ENCODE measurements at places on chromosomes 11 and 22.
A peak's percentile ranks its signal among the peaks of the same experiment; 100 is the strongest.

DNA sequence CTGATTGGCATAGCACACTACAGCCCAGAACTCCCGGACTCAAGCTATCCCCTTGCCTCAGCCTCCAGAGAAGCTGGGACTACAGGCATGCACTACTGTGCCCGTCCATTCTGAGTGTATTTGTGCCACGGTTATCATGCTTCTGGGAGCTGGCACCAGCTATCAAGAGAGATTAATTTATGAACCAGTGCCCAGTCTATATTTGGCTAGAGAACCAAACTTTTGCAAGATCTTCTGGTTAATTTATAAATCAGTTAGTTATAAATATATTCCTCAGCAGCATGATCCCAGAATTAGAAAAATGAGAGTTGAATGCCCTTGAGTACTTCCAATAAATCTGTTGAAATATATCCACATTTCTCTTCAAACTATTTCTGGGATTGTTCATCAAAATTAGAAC is 67.5 kb upstream of the OR5AN1 start:
- no peak for DNase-seq

GRCh38 chr22:19644314-19645223 is 69.7 kb upstream of the SEPTIN5 start:
- DNase-seq = no peak

GRCh38 chr22:27801202-27801615 is 347 bp downstream of the MN1 start:
- DNase-seq = peak; percentile 81

GRCh38 chr11:69781241-69781640 is 6.1 kb upstream of the FGF4 start:
- DNase-seq = no peak

DNA sequence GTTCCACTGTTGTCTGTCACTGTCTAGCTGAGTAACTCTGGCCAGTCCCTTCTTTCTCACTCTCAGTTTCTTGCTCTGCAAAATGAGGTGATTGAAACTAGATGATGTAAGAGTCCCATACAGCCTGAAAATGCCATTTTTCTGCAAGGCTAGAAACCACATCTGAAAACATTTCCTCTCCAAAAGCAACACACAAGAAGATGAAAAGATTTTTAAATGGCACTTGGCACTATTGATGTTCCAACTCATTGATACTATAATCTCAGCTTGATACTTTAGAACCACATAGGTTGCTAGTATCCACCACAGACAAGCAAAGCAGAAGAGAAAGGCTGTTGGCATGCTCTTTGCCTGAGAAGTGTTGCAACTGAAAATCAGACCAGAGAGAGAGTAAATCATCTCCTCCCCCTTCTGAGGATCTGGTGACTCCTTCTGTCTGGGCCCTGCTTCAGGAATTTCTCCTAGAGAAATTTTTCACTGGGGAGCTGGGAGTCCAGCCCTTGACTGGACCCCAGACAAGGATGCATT is 1217.9 kb downstream of the LRRC4C start:
- no peak for DNase-seq
